NCI-H2171 treated with DMSO at 0.1 percent for 48 hours (cell line): ENCODE measurements at places on chromosomes 3 and 15.

GRCh38 chr15:96359616-96360521 is 29.4 kb downstream of the NR2F2 start:
- no peak for DNase-seq

DNA sequence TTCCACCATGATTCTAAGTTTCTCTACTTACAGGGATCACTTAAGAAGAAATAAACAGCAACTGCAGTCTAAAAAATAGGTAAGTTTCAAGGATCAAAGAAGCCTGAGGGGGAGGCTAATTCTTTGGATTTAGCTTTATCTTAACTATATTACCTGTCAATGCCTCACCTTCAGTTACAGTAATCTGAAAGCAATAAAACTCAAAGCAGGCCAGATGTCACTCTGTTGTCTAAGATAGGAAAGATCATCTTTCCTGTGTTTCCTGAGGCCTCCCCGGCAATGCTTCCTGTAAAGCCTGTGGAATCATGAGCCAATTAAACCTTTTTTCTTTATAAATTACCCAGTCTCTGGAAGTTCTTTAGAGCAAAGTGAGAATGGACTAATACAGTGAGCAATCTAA is 60.2 kb downstream of the NPTN start:
- peak; percentile 29 for DNase-seq

GRCh38 chr3:72345237-72345878 is 502.9 kb downstream of the SHQ1 start:
- no peak for DNase-seq

DNA sequence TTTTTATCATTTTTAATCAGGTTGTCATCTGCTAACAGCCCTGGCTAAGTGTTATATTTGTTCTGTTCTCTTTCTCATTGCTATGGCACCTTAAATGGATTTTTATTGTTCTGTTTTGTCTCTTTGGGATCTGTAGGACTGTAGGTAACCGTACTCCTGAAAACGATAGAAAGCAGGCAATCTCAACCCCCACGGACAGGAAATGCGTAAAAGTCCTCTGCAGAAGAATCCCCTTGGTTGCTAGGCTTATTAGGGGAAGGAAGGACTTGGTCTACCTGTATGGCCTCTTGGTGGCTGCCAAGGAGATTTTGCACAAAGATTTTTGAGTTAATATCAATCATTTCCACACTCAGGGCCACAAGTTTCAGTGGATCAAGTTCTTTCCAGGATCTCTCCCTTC is 571.9 kb upstream of the ZNF385D start:
- DNase-seq: no peak

DNA sequence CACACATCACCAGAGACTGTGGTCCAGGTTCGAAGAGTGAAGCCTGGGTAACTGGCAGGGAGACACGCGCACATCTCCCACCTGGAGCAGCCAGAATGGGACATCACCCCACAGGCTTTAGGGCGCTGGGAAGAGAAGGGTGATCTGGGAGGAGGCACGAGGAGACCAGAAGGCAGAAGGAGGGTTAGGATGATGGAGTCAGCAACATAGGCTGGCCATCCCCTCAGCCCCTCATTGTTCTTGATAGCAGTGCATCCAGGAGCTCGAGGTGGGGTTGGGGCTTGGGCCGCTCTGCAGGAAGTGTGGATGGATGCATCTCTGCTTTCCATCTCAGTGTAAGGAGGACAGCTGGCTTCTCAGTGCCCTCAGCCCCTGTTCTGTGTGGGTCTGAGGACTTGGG is 15.2 kb downstream of the PLA2G4F start:
- no peak for DNase-seq

- no peak for DNase-seq
Measured at GRCh38 chr15:45287390-45287956, 35.4 kb downstream of the SLC28A2 start.

- no peak for DNase-seq
Measured at GRCh38 chr15:65509321-65509720, 8.2 kb downstream of the DPP8 start.

DNA sequence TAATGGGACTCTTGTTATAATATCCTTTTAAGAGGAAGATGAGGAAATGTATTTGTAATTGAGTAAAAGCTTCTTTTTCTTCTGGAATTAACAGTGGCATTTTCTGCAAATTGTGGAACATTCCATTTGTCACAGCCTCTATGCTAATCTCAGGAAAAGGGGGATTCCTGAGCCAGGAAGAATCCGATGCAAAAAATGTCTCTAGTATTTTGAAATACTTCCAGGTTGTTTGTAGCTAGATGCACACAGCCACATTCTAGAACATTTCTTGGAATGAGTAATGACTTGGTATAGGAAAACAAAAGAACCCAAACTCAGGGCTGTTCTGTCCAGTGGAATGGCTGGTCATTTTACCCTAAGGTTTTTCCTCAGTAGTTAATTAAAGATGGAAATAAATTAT is 98.5 kb upstream of the SLC2A2 start:
- no peak for DNase-seq

DNA sequence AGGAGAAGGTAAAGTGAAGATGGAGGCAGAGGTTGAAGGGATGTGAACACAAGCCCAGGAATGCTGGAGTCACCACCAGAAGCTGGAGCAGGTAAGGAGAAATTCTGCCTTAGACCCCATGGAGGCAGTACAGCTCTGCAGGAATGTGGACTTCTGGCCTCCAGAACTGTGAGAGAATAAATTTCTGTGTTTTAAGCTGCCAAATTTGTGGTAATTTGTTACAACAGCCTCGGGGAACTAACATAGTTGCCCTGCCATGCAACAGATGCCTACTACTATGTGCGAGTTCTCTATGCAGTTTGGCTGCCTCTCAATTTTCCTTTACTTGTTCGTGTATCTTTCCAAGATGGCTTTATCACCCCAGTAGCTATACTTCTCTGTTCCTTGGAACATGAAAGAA is 394.1 kb downstream of the TUSC7 start:
- no peak for DNase-seq

DNA sequence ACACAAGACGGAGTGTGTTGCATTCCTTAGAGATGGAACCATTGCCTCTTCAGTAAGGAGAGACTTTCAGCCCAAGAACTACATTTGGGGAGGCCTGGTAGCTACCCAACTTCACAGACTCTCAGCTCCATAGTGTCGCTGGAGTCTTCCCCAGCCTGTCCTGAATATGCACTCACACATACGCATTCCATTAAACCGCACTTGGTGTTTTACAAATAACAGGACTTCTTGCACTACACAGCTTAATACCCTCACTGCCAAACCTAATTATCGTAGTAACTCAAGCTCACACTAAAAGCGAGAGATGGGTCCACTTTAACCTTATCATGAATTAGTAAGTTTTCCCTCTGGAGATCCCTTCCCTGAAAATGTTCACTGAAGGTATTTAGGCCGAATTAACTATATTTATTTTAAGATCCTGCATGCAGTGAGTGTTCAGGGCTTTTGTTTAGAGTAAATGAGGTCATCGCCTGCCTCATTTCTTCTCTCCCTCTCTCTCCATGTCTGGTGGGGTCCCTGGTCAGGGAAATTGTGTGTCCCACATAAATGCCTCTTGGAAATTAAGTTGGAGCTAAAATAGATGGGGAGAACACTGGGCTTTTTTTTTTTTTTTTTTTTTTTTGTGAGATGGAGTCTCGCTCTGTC is 171.9 kb downstream of the FAM43A start:
- no peak for DNase-seq

DNA sequence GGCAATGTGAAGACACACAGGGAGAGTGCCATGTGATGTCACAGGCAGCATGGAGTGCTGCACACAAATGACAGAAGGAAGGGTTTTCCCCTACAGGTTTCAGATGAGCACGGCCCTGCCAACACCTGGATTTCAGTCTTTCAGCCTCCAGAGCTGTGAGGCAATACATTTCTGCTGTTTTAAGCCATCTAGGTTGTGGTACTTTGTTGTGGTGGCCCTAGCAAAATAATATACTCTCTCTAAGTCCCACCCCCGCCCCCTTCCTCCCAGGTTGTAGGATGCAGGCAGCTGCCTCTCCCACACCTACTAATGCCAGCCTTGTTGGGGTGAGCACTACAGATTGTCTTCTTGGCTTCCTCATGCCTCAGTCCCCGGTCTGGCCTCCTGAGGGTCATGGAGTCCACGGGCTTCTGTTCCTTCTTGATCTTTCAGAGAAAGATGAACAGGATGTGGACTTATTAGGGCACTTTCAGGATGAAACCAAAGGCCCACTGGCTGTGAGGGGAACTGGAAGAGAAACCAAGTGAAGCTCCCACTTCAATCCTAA is 180.0 kb downstream of the CD47 start:
- no peak for DNase-seq

GRCh38 chr3:45414823-45415222 is 26.4 kb downstream of the LARS2 start:
- DNase-seq: no peak

GRCh38 chr15:61275901-61276300 is 46.8 kb upstream of the RORA start:
- DNase-seq: peak; percentile 98

GRCh38 chr15:78396186-78396814 is 41.7 kb upstream of the IREB2 start:
- no peak for DNase-seq

GRCh38 chr3:155387571-155387970 is 94.1 kb upstream of the STRIT1 start:
- DNase-seq: no peak

DNA sequence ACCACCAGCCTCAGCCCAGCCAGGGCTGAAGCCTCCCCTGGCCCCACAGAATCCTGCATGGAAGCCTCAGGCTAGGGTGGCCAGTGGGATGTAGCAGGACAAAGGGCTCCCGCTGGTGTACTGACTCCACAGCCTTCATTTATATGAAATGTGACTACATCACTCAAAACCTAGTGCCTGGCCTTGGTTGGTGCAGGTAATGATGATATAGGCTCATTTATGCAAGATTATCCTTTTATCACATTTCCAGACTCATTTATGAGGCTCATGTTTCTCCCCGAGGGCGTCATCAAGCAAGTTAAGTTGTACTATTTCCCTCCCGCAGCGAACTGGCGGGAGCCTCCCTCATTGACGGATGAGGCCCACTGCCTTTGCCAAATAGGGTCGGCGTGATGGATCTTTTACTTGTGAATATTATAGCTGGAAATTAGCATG is 179.1 kb upstream of the SMAD3 start:
- DNase-seq: no peak
